Activated naive CD8-positive, alpha-beta T cell treated with anti-CD3 and anti-CD28 coated beads for 36 hours (primary cell): ENCODE measurements at places on chromosomes 6 and 20. TPM values are rescaled to one million over a fixed set of nuclear protein-coding genes. Genes with fewer than 3 reads are reported as not detected.

NHLRC1 gene
- total RNA-seq: 0.16 TPM

RIN2 gene
- total RNA-seq: not detected

PDE10A gene
- not detected for total RNA-seq

DDO gene
- not detected for total RNA-seq
